ENCODE measurements at places on chromosomes 6 and 20.

- no peak for DNase-seq
Observed at GRCh38 chr20:14599613-14600012, 262.2 kb upstream of the FLRT3 start.

DNA sequence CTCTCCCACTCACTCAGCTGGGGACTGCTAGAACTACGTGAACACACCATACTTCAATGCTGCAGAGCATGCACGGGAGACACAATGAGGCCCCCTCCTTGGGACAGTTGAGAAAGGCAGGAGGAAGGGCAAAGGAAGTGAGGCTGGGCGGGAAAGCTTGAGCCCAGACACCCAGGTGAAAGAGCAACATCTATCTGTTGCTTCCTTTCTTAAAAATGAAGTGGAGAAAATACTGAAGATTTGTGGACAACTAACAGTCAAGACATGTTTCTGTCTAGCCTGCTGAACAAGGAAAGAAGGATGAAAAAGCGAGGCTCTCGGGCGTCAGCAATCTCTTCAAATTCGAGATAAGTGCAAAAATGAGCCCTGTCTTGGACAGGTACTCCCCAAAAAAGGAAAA is 3.0 kb upstream of the NNAT start:
- no peak for DNase-seq

GRCh38 chr6:104459543-104459942 is 400.2 kb downstream of the HACE1 start:
- no peak for DNase-seq

- peak; percentile 13 for DNase-seq
Observed at GRCh38 chr6:22361576-22361975, 64.7 kb upstream of the PRL start.

DNA sequence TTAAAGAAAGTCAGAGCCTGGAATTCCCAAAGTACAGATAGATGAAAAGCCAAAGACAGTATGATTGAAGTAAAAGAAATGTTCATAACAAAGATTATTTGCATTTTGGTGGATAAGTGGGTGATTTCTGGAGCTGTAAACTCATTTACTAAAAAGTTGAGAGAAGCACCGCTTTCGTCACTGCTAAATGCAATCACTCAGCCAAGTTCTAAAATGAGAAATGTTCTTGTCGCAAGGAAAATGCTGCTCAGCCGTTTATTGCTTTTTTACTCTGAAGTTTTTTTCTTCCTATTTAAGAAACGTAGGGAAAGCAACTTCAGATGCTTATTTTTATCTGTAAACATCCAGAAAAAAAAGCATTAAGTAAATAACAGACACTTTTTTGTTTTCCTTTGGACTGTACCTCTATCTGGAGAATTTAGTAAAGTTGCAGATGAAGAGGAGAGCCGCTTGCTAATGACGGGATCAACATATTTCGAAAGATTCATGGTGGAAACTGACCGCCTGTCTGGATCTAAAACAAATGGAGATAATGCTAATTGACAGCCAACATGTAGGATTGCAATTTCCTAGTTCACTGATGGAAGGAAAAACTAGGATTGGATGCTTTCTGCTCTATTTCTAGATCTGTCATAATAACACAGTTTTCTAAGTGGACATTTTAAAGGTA is 93.8 kb upstream of the BCLAF1 start:
- no peak for DNase-seq

DNA sequence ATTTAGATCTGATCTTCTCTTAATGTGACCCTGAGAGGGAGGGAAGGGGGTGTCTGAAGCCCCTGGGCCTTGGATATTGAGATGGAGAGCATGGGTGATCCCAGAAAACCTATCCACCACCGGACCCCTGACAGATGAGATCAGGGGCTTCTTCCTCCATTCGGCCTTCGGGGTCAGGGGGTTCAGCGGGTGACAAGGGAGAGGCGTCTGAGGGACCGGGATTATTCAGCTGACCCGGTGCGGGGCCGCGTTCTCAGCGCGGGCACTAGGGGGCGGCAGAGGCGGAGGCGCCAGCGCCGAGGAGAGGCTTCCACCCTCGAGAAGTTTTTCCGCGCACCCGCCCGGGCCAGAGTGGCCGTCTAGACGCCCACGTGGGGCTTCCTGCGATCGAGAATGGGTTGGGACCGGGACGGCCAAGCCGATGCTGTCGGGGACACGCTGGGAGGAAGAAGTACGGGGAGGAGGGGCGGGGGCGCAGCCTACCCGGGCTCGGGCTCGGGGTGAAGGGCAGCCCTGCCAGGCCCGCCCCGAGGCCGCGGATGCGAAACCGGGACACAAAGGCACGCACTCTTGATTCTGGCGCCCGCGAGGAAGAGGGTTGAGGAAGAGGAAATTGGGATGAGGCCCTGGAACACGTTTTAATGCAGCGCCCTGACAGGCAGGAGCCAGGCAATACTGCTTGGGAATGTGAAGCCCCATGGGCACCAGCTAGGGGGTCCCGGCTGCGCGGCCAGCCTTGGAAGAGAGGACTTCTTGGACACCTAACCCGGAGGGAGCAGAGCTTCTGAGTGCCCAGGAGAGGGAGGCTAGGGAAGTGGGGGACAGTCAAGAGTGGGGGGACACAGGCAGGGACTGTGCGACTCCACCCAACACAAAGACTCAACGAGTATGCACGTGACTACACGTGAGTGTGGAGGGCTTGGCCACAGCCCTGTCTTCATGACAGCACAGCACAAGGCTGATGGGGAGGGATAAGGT is 30.6 kb downstream of the COL11A2 start:
- peak; percentile 59 for DNase-seq

GRCh38 chr6:84013931-84014330 is 19.6 kb upstream of the MRAP2 start:
- DNase-seq = no peak

Data from epithelial cell of esophagus (primary cell).